ENCODE measurements at places on chromosomes 1 and 21.

DNA sequence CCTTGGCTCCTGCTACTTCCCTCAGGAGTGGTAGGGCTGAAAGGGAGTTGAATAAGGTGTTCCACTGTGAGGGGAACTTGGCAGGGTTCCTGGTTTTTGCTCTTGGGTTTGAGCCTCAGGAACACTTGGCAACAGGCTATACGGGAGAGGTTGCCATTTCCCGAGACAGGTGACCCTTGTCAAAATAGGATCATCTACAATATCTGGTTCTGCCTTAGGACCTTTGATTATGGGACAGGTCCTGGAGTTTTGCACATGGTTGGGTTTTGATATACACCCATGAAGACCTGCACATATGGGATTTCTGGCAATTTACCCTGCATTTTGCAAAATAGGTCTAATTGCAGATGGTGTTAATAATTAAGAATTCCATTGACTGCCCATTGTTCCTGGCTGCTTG lies 31.1 kb downstream of the YY1AP1 start:
- no peak for DNase-seq

GRCh38 chr1:201344206-201345080 lies 33.0 kb downstream of the TNNT2 start:
- DNase-seq: no peak

GRCh38 chr1:214377886-214378285 lies 96.9 kb downstream of the SMYD2 start:
- no peak for DNase-seq

GRCh38 chr1:9629445-9630201 lies 21.9 kb upstream of the PIK3CD start:
- DNase-seq: no peak

Data from right renal cortex interstitium (tissue), 3 donors.